GM10248 (cell line): ENCODE measurements at places on chromosomes 13 and 19.

DNA sequence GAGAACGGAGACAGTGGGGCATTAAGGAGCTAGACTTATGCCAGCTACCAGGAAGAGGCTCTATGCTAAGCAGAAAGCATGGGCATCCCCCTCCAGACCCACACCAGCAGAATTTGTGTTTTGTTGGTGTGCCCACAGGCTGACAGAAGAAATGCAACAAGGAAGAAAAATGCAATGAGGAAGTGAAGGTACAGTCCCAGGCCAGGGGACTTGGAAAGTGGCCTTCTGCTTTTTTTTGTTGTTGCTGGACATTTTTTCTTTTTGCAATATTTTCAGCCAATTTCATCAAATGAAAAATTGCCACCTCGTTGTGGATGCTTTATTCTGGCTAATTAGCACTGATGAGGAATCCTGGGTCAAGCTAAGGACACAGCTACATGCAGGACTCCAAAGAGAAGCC lies 167.7 kb downstream of the TSHZ3 start:
- no peak for DNase-seq

DNA sequence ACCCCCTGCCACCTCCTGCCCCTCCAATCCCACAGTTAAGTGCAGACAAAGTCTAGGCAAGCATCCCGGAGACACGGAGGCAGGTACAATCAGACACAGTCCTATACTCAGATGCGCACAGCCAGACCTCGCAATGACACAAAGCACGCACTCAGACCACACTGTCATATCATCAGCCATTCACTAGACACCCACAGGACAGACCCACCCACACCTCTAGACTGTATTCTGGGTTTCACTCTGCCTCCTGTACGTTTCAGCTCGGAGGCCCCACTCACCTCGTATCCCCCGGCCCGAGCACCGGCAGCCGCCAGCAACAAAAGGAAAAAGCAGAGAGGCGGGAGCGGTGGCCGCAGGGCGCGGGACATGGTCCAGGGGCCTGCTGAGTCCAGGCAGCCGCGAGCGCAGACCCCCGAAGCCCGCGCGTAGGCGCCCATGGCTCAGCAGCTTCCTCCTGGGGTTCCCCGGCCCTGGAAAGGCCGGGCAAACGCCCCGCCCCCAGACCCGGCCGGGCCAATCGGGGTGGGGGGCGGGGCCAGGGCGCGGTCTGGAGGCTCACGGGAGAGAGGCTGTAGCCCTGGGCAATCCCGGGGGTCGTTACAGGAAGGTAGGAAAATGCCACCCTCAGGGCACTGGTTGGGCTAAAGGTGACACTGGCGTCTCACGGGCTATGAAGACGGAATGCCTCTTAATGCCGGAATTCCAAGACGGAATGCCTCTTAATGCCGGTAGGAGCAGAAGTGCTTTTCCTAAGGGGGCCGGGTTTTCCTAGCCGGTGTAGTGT lies at the start of the genes MAN2B1 and WDR83:
MAN2B1 (minus strand) TSS at position 478 of the 784 bp plus-strand sequence; CDS start at position 437, 41 bp downstream.
WDR83 (plus strand) TSS at position 543 of the 784 bp plus-strand sequence. CDS start 2,984 bp downstream, outside the sequence.
- peak; percentile 94 for DNase-seq

GRCh38 chr19:41601771-41602170 lies 25.1 kb downstream of the CEACAM4 start:
- no peak for DNase-seq

GRCh38 chr13:91212231-91212630 lies 135.3 kb upstream of the MIR17HG start:
- no peak for DNase-seq

GRCh38 chr19:4922530-4923275 lies 13.4 kb downstream of the UHRF1 start:
- no peak for DNase-seq

GRCh38 chr13:81487151-81487550 lies 1146.2 kb upstream of the SPRY2 start:
- DNase-seq, result no peak

DNA sequence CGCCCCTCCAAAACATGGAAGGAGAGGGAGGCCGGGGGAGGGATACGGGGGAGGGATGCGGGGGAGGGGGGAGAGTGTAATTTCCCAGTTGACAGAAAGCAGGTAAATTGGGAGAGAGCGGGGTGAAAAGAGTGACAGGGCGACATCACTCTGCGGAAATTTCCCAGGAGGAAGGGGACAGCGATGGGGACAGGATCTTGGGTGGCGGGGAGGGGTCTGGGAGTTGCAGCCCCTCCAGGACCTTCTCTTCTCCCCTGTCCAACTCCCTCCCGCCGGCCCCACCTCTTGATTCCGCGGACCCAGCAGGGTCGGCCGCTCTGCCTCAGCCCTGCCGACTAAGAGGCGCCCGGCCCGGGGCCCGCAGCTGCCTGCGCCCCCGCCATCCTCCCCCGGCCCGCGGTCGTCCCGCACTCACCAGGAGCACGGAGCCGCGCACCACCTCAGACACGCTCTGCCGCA lies 108.0 kb upstream of the DOCK9 start:
- no peak for DNase-seq

DNA sequence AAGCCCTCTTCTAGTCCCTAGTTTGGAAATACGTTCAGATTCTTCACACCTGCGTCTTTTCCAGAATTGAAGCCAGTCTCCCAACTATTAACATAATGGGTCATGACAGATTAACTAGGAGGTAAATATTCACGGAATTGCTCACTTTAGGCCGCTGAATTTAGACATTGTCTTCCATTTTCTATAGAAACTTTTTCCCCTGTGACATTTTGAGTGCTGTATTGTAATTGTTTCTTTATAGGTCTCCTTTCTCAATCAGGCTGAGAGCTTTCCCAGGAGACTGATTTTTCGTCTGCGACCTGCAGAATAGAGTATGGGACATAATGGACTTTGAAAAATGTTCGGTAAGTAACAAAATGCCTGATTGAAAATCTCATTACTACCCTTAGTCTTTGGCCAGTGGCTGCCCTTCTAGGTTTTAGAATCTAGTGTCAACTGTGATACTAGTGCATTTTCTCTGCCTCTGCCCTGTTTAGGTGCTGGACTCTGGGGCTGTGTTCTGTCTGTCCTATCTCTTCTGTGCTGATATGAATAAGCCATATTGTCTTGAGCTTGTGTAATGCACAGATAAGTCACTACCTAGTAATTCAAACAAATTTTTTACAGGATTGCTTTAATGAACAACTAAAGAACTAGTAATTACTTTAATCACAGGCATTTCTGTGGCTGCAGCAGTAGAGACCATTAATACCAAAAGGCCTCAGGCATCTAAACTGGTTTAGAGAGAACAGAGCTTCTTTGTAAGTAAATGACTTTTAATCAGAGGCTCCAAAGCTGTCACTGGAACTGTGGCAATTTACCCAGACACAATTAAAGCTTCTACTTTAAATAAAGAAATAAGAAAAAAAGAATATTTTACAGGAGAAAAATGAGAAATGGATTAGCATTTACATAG lies 122.4 kb upstream of the FREM2 start:
- DNase-seq, result no peak

DNA sequence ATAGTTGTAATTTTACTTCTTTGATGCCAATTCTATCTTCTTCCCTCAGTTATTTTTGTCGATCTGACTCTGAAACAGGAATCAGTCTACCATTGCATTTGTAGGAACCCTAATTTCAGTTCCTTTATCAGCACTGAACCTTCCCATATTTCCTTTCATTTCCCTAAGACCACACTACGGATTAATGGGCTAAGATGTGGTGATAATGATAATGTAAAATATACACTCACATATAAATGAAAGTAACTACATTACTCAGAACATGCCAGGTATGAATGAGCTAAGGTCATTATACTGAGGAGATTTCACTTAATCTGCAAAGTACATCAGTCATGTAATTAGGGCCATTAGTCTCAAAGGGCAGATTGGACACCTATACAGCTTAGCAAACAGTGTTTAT lies 60.2 kb upstream of the RFC3 start:
- DNase-seq, result peak; percentile 22

DNA sequence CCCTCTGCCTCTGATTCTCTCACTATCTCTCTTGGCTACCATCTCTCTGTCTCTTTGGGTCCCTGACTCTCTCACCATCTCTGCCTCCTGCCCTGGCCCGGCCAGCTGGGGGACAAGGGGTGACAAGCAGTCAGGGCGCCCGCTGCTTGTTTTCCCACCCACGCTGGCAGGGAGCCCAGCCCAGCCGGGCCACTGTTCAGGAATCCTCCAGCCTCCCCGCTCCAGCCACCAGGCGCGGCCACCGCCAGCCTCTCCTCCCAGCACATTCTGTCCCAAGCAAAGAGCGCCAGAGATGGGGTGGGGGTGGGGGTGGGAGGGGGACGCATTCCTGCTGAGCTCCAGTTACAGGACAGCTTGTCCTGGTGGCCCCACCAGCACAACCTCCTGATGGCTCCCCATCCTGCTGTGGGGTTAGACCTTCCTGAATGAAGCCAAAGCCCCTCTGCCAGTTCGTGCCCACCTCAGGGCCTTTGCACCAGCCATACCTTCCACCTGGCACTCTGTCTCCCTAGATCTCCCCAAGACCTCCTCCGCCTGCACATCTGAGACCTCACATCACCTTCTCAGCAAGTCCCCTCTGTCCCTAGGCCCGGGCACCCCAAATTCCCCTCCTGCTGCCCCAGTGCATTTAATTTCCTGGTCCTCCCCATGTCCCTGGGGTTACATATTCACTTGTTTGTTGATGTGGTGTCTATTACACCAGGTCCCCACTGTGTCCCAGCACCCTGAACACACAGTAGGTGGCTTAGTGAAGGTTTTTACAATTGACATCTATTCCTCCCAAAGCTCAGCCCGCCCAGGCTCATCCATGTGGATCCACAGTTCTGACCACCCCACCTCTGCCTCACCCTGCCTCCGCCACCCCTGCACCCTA lies 12.5 kb downstream of the ARRDC2 start:
- DNase-seq, result peak; percentile 14

- peak; percentile 38 for DNase-seq
These were observed at the start of gene PTGER1 for GRCh38 chr19:14475251-14476073. Gene PTGER1 (minus strand): TSS chr19:14475354. CDS start chr19:14474320, 1,034 bp downstream.
